ENCODE measurements at places on chromosomes 11 and 22. TPM values are rescaled to one million over a fixed set of nuclear protein-coding genes. Genes with fewer than 3 reads are reported as not detected.

- H3K4me3 ChIP-seq = no peak overlapping the region
- H3K27ac ChIP-seq = no peak overlapping the region
- no peaks in the 10 kb centered on the region for H3K4me1 ChIP-seq
Observed at GRCh38 chr22:32444068-32444467, 20.2 kb downstream of the BPIFC start.

- H3K27me3 ChIP-seq = no peaks in the 10 kb centered on the region
- no peaks in the 10 kb centered on the region for H3K4me1 ChIP-seq
- H3K27ac ChIP-seq = no peak overlapping the region
- no peaks in the 10 kb centered on the region for H3K36me3 ChIP-seq
- no peak for DNase-seq
Observed at GRCh38 chr11:40328890-40329614, 1130.4 kb downstream of the LRRC4C start.

DNA sequence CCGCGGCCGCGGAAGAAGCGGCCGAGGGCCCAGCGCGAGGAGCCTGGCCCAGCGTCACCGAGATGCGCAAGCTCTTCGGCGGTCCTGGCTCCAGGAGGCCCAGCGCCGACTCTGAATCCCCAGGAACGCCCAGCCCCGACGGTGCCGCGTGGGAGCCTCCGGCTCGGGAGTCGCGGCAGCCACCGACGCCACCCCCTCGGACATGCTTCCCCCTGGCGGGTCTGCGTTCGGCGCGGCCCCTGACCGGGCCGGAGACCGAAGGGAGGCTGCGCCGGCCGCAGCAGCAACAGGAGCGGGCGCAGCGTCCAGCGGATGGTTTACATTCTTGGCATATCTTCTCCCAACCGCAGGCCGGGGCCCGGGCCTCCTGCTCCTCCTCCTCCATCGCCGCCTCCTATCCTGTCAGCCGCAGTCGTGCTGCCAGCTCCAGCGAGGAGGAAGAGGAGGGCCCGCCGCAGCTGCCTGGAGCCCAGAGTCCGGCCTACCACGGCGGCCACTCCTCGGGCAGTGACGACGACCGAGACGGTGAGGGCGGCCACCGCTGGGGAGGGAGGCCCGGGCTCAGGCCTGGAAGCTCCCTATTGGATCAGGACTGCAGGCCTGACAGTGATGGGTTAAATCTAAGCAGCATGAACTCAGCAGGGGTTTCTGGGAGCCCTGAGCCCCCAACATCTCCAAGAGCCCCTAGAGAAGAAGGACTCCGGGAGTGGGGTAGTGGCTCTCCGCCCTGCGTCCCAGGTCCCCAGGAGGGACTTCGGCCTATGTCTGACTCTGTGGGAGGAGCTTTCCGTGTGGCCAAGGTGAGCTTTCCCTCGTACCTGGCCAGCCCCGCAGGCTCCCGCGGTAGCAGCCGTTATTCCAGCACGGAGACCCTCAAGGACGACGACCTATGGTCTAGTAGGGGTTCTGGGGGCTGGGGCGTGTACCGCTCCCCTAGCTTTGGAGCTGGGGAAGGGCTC lies 1.2 kb downstream of the ARHGEF17 start:
- peaks cover 39% of the 10 kb centered on the region for H3K4me1 ChIP-seq
- H3K36me3 ChIP-seq = no peaks in the 10 kb centered on the region
- peak overlapping the region; percentile 74 for H3K27ac ChIP-seq
- H3K27me3 ChIP-seq = no peaks in the 10 kb centered on the region
- peak overlapping the region; percentile 82 for H3K4me3 ChIP-seq
- DNase-seq = peak; percentile 84

DNA sequence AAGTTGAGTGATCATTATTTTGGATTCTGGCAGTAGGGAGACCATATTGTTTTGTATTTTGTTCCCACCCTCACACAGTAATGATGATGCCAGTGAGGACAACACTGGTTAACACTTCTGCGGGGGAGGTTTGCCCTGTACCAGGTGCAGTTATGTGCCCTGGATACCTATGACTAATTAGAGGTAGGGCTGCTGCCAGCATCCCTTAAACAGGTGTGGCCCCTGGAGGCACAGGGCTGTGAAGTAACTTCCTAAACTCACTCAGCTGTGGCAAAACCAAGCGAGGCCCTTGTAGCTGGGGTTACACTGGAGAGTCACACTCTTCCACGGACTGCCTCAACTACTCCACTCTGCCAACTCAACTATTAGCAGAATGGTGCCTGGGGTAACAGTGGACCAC lies 64.5 kb downstream of the MCM5 start:
- no peak for DNase-seq
- H3K27me3 ChIP-seq = peaks cover 4% of the 10 kb centered on the region
- no peak overlapping the region for H3K27ac ChIP-seq

DNA sequence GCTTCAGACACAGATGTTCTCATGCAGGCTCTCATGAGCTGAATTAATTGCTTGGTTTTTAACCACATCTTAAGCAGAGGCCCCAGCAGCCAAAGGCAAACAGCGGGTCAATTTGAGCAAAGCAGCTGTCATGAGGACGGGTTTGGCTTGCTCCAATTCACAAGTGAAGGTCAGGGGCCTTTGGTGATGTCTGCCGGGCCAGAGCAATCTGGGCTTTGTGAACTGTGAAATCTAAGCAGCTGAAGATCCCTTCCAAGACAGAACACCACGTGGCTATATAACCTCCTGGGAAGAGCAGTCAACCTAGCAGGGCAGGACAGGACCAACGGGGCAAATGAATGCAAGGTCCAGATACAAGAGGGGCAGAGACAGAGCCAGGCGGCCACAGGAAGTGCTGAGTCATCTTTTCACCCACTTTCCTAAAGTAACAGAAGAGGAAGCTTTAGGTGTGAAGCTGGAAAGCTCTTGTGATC lies 187.3 kb upstream of the B3GAT1 start:
- DNase-seq = no peak
- H3K27me3 ChIP-seq = peaks cover 17% of the 10 kb centered on the region
- H3K4me3 ChIP-seq = no peak overlapping the region

DNA sequence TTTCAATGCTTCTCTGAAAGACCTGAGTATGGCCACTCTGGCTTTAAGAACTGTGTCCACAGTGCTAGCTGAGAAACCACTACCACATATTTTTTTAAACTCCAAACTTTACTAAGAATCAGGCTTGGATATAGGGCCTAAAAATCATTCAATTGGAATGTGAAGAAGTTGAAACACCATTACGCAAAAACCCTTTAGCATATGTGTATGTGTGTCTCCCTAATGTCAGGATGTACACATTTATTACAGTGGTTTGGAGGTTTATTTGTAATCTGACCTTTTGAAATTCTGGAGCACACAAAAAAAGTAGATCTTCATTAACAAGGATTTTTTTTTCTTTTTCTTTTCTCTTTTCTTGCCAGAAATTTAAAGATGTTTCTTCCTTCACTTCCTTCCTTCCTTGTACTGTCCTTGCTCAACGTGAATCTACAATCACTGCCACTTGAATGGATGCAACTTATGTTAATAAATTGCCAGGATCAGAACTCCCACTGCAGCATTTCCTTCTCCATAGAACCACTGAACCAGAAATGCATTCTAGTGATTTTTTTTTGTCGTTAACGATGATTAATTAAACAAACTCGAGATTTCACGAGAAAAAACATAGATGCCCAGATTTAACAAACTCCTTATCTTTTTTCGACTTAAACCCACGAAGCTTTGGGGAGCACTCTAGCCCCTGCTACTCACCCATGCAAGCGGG lies 3.1 kb upstream of the ADM start:
- H3K27me3 ChIP-seq = peaks cover 59% of the 10 kb centered on the region
- H3K4me3 ChIP-seq = peak overlapping the region; percentile 98
- H3K4me1 ChIP-seq = peaks cover 18% of the 10 kb centered on the region
- no peak for DNase-seq

DNA sequence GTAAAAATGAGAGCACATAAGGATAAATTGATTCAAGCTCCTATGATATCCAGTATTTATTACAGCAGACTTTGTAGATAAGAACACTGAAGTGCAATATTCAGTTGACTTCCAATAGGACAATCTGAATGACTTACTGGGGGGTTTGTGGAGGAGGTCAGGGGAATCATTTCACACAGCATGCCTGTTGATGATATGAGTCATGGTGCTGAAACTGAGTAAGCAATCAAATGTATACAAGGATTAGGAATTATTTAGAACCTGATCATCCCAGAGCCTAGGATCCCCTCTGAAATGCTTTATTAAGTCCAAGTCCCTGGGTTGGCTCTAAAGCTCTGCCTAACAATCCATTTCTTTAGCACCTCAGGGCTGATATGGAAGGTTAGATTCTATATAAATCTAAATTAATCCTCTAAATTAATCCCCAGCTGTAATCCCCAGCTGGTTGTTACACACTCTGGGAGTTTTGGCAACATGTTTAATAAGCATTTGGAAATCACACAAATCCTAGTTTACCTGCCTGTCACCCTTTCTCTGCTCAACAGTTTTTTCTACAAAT lies 326.4 kb downstream of the GUCY1A2 start:
- no peak overlapping the region for H3K27ac ChIP-seq
- no peaks in the 10 kb centered on the region for H3K36me3 ChIP-seq
- no peak overlapping the region for H3K4me3 ChIP-seq
- no peaks in the 10 kb centered on the region for H3K27me3 ChIP-seq
- H3K4me1 ChIP-seq = no peaks in the 10 kb centered on the region

DNA sequence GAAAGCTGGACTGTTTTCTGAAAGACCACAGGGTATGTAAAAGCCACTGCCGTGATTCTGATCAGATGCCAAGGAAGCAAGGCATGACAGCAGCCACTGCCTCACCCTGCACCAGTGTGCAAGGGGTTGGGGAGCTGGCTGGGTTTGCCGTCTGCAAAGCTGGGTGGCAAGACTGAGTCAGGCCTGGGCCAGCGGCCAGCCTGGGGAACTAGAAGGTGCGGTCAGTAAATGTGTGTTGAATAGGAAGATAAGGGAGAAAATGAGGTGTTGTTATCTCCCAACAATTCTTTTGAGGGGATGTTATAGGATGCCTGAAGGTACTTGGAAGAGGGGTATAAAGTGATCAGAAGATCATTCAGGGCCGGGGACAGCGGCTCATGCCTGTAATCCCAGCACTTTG lies 8.0 kb downstream of the VSTM5 start:
- H3K36me3 ChIP-seq = no peaks in the 10 kb centered on the region
- H3K27ac ChIP-seq = no peak overlapping the region
- no peak overlapping the region for H3K4me3 ChIP-seq
- no peaks in the 10 kb centered on the region for H3K27me3 ChIP-seq
- H3K4me1 ChIP-seq = peaks cover 10% of the 10 kb centered on the region

- peak overlapping the region; percentile 100 for H3K27ac ChIP-seq
- no peaks in the 10 kb centered on the region for H3K36me3 ChIP-seq
- no peak for DNase-seq
Observed at GRCh38 chr22:49548356-49549202, 279.1 kb downstream of the BRD1 start.

DNA sequence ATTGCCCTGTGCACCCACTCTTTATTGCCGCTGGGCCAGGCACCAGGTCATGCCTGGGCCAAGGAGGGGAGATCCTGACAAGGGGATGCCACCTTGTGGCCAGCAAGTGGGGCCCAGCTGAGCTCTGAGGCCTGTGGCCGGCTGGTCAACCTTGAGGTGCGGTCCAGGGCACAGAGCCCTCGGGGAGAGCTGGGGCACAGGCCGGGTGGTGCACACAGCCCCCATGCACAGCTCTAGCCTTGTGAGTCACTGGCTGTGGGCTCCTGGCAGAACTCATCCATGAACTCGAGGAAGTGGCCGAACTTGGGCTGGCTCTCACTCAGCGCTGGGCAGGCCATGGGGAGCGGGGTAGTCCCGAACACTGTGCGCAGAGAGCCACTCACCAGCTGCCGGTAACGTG lies 94.3 kb downstream of the RNF169 start:
- no peaks in the 10 kb centered on the region for H3K4me1 ChIP-seq
- no peak overlapping the region for H3K27ac ChIP-seq
- no peaks in the 10 kb centered on the region for H3K27me3 ChIP-seq
- peaks cover 33% of the 10 kb centered on the region for H3K36me3 ChIP-seq
- H3K4me3 ChIP-seq = no peak overlapping the region

- DNase-seq = no peak
- peaks cover 12% of the 10 kb centered on the region for H3K4me1 ChIP-seq
- no peak overlapping the region for H3K27ac ChIP-seq
- no peak overlapping the region for H3K4me3 ChIP-seq
Observed at GRCh38 chr11:7444091-7444981, 41.0 kb upstream of the OLFML1 start.

DNA sequence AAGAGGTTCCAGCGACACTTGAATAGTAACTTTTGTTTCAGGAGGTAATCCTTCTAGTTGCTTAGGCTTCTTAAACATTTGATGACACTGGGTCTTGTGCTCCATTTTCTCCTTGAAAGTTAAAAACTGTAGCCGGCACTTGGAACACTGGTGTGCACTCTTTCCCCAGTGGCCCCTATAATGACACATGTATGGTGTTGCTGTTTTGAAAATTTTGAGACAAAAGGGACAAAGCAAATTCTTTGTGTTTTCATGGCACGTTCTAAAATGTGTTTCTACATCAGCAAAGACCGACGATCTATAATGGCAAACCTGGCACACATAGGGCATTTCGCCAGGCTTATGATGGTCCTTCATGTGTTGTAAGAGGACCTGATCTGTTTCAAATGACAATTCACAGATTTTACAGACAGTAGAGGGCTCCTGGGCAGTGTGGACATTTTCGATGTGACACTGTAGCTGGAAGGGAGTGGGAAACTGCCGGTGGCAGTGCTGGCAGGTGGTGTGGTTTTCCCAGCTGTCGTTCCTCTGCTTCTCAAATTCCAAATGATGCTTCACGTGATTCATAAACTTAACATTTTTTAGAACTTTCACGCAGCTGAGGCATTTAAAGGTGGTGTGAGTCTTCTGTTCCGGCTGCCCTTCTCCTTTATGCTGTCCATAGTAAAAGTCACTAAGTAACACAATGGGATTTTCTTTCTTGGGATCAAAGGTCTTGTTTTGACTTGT lies 20.5 kb downstream of the ZNF280B start:
- peaks cover 19% of the 10 kb centered on the region for H3K36me3 ChIP-seq
- DNase-seq = no peak
- H3K4me3 ChIP-seq = no peak overlapping the region

- H3K27me3 ChIP-seq = peaks cover 56% of the 10 kb centered on the region
- H3K4me1 ChIP-seq = no peaks in the 10 kb centered on the region
- H3K4me3 ChIP-seq = no peak overlapping the region
- DNase-seq = peak; percentile 55
- no peak overlapping the region for H3K27ac ChIP-seq
- H3K36me3 ChIP-seq = no peaks in the 10 kb centered on the region
Observed at GRCh38 chr11:2472428-2473186, 27.8 kb downstream of the KCNQ1 start.

- no peak overlapping the region for H3K4me3 ChIP-seq
- peaks cover 39% of the 10 kb centered on the region for H3K27me3 ChIP-seq
- H3K4me1 ChIP-seq = peaks cover 13% of the 10 kb centered on the region
- peak overlapping the region; percentile 73 for H3K27ac ChIP-seq
- no peaks in the 10 kb centered on the region for H3K36me3 ChIP-seq
- no peak for DNase-seq
Observed at GRCh38 chr11:13261591-13262061, 16.0 kb upstream of the BMAL1 start.

Gene ALG8
- 71.8 TPM for total RNA-seq

Gene DEFB131B
- total RNA-seq = not detected

Gene CCDC81
- 0.79 TPM for total RNA-seq

Gene SPTBN2
- 56.0 TPM for total RNA-seq

Gene KRTAP5-11
- total RNA-seq = not detected
